KG1 (cell line): ENCODE measurements at places on chromosomes 6 and 20.

DNA sequence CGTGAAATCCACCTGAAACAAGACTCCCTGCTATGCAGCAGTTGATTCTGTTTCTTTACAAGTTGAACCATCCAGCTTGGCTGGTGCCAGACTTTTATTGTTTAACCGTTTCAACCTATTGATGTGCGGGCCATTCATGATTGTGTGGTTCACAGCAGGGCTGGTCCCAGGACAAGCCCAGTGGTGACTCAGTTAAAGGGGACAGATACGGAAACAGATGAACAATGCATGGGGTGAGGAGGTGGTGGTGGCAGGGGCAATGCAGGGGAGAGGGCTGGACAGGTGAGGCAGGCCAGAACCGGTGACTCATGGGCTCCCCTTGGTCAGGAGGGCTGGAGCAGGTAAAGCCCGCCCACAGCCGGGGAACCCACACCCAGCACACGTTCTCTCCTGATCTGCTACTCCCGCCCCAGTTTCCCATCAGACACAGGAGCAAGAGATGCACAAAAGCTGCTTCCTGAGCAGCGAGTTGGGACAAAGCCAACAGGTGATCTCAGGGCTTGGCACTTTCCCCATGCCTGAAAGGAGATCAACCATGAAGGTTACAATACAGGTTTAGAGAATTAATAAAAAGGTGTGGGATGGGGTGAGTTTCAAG, 232.2 kb downstream of the LY86 start:
- no peak for DNase-seq

GRCh38 chr6:84450018-84450417, 222.6 kb upstream of the CEP162 start:
- no peak for DNase-seq

GRCh38 chr20:13913572-13913971, 76.8 kb downstream of the SEL1L2 start:
- DNase-seq = no peak

DNA sequence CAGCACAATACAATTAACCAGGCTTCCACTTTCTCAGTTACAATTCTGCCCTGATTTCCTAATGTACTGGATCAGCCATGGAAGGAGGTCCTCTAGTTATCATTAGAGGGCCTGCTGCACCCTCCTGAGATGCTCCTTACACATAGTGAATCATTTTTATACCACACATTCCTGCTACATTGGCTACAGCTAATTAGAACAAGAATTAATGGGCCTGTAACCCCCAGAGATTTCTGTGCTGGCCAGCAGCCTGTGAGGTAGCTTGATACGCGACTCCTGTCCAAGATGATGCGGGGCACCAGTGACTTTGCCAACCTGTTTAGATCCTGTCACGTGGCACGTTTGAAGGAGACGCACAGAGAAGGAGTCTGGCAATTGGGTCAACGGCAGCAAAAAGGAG, 422.8 kb downstream of the EPM2A start:
- no peak for DNase-seq

DNA sequence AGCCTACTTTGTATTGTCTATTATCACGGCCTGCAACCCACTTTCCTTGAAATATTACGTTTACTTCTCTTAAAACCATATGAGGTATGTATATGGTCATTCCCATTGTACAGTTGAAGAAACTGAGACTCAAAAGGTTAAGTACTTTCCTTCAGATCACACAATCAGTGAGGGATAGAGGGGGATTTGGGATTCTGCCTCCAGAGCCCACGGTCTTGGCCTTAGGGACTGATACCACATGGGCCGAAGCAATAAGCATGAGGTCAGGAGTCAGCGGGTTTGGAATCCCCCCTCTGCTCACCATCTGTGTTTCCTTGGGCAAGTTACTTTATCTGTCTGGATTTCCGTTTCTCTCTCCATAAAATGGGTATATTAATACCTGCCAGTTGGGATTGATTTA, 19.4 kb upstream of the EPB41L1 start:
- DNase-seq = no peak

DNA sequence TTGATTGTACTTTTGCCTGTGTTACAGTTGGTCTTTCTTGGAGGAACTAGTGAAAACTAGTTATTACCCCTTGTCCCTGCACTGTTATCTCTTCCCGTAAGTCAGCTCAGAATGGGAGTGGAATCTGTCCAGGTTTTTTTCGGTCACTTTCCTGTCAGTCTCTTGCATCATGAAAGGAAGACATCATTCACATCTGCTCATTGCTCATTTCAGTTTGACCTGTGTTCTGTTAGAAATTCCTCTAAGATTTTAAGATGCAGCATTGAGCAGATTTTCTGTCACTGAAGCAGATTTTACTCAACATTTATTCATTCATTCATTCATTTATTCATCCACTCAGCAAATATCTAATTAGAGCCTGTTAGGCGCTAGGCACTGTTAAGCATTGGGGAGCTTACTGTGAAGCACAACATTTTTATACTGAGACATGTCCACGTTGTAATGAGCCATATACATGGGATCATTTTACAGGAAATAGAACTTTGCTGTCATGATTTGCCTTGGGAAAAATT, 33.1 kb upstream of the HINT3 start:
- DNase-seq = no peak

DNA sequence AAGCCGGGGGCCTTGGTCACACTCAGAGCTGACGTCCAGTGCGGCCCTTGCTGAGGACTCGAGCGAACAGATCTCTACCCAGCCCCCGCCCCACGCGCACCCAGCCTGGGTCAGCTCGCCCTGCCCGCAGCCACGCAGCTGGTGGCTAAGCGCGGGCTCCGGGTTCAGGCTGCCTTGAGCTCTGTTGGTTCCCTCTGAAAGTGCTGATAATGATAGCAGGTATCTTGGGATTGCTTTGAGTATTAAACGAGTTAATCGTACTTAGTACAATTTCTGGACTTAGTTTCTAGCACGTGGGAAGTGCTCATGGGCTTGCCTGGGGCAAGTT, 88.1 kb upstream of the TGM3 start:
- DNase-seq = no peak

- no peak for DNase-seq
These were observed 401.6 kb upstream of the RUNX2 start for GRCh38 chr6:44926556-44926955.

- no peak for DNase-seq
These were observed 2.6 kb upstream of the NOTCH4 start for GRCh38 chr6:32226434-32226833.

GRCh38 chr20:53666144-53666543, 72.5 kb upstream of the ZNF217 start:
- no peak for DNase-seq

DNA sequence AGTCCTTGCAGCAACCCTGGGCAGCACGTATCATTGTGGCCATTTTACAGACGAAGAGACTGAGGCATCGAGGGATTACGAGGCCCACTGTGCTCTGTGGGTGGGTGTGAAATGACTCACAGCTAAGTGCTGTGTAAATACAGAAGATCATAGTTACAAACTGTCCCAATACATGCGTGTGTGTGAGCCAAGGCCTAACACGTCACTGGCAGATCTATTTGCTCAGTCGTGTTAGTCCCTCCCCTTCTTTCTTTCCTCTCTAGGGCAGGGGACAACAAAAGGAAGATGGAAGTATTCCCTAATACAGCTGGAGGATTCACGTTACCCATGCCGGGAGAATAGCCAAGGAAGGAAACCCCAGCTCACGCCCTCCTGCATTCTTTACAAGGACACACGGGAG, 175.9 kb downstream of the CDC5L start:
- no peak for DNase-seq

GRCh38 chr6:56642366-56643261, at the start of gene DST:
Gene DST (minus strand): TSS chr6:56642889.
- no peak for DNase-seq

GRCh38 chr6:31266567-31267360, 5.1 kb downstream of the HLA-C start:
- no peak for DNase-seq

- DNase-seq = no peak
These were observed 2.2 kb upstream of the KIF25 start for GRCh38 chr6:167995302-167995701.

GRCh38 chr20:62136283-62137091, 6.7 kb downstream of the PSMA7 start:
- DNase-seq = peak; percentile 41

GRCh38 chr20:56788041-56788670, 159.1 kb downstream of the TFAP2C start:
- DNase-seq = no peak

- no peak for DNase-seq
These were observed 25.1 kb downstream of the ZNFX1 start for GRCh38 chr20:49252556-49253350.

- DNase-seq = peak; percentile 47
These were observed 74.0 kb upstream of the RALGAPA2 start for GRCh38 chr20:20786428-20786827.

DNA sequence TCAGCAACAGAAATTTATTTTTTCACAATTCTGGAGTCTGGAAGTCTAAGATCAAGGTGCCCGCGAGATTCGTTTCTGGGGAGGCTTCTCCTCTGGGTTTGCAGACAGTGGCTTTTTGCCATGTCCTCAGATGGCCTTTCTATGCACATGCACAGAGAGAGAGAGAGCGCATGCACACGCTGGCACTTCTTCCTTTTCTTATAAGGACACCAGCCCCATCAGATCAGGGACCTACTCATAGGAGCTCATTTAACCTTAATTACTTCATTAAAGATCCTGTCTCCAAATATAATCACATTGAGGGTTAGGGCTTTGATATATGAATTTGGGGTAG, 260.7 kb upstream of the PLCB4 start:
- no peak for DNase-seq

- DNase-seq = no peak
These were observed 1.7 kb downstream of the SPDEF start for GRCh38 chr6:34554291-34555006.

- DNase-seq = no peak
These were observed 693.5 kb downstream of the HDGFL1 start for GRCh38 chr6:23262864-23263263.

- DNase-seq = no peak
These were observed 27.1 kb downstream of the NAPB start for GRCh38 chr20:23393996-23394775.

DNA sequence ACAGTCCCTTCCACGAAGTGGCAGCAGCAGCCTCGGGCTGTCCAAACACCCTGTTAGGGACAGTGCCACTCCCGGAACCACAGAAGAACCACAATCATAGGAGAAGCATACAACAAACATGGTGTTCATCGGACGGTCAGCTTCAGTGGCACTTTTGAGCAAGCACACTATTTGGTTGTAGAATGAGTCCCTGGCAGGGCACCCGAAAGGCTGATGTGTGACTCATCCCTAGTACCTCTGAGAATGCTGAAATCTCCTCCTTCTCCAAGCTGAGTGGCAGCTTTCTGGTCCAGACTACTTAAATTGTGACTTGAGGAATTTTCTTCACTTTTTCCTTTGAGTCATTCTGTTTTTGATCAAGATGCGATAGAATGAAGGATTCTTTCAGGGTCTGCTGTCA, 282.5 kb downstream of the ESR1 start:
- no peak for DNase-seq

DNA sequence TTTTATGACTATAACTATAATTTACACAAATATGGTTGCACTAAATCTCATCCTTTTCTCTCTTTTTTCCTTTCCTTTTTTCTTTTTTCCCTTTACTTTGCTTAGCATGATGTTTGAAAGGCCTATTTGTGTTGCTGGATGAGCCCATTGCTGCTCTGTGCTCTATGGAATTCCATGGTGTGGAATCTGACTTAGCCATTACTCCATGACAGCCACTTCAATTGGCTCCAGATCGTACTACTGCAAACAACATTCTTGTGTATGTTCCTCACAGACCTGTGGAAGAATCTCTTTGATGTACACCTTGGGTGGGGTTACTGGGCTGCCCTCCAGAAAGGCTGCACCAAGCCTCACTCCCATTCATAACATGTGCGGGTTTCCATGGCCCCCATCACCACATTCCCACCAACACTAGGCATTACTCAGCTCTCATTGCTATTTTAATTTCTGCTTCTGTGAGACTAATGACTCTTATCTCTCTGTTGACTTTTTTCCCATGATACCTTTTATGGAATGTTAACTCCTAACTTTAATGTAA, 979.0 kb downstream of the KIF16B start:
- no peak for DNase-seq

- no peak for DNase-seq
These were observed 59.0 kb downstream of the NOL4L start for GRCh38 chr20:32526125-32526524.

DNA sequence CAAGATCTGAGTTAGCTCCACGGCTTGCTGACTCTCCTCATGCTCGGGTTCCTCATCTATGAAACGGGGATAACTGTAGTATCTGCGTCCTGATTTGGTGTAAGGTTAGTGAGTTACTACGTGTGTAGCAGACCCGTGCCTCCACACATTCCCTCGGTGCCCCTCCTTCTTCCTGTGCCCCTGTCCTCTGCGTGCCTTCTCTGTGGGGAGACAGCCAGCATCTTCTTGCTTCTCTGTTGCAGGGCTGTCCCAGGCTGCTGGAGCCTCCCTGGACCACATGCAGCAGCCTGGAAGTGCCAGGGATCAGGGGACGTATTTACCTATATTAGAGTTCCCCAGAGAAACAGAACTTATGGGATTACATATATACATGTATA, 128.6 kb upstream of the PRND start:
- no peak for DNase-seq

DNA sequence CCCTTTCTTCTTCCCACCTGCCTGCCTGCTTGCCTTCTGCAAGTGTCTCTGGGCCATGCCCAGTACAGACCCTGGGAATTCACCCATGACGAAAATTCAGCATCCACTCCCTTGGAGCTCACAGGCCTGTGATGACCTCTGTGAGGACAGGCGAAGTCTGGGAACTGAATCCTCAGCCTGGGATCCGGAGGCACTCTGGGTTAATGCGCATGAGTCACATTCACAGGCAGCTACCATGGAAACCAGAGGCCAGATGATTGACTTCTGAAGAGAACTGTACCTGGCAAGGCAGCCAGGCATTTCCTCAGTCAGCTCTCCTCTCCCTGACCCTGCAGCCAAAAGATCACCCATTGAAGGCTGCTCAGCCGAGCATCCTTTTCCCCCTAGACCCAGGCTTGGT, 41.0 kb downstream of the SLC9A8 start:
- no peak for DNase-seq

DNA sequence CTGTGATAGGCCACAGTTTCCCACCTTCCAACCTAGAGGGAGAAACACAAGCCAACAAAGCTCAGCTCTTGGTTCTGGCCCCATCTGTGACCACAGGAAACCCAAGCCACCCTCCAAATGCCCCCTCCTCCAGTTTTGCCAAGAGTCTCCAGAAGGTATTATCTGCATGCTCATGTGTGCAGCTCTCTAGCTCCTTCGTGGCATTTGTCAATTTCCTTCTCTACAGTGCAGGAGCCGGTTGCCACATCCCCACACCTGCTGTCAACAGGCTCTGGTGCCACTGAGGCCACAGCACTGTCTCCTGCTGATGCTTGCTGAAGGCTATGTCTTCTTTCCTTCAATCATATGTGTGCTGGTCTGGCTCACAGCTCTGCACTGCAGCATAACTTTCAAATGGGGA, 177.2 kb downstream of the CLIC5 start:
- no peak for DNase-seq

- no peak for DNase-seq
These were observed 21.7 kb downstream of the UCKL1 start for GRCh38 chr20:63934271-63935068.

- no peak for DNase-seq
These were observed 615 bp upstream of the UBE2J1 start for GRCh38 chr6:89353118-89353556.

- no peak for DNase-seq
These were observed 16.2 kb downstream of the MYLIP start for GRCh38 chr6:16145038-16145437.
